ENCODE measurements at places on chromosomes 4 and X.

DNA sequence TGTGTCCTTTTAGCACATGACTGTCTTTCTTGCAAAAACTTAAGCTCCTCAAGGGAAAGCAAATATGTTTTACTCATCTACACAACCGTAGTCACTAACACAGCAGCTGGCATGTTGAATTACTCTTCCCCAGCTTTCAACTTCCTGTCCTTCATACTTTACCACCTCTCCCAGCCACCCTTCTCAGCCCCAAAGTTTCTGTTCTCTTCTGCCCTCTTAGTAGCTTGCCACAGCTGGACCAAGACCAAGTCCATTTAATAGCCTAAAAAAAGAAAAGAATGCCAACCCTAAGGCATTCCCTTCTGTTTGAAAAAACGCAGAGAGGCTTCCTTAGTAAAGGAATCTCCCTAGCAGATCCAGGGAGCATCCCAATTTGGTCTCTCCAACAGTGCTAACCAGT is 36.8 kb downstream of the SRPX2 start:
- no peak for DNase-seq

DNA sequence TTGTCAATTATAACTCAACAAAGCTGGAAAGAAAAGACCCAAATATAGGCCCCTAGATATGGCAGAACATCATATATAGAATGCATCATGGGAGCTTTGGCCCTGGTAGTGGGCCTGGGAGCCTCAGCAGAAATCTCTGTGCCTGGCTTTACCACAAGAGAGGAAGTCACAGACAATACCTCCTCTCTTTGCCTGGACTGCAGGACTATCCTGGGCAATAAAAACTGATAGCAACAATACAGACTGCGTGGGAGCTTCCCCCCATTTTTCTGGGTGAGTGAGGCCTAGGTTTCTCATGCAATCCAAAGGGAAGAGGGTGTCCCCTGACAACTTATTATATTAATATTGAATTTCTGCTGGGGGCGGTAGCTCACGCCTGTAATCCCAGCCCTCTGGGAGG is 64.0 kb upstream of the NFKB1 start:
- DNase-seq = no peak

DNA sequence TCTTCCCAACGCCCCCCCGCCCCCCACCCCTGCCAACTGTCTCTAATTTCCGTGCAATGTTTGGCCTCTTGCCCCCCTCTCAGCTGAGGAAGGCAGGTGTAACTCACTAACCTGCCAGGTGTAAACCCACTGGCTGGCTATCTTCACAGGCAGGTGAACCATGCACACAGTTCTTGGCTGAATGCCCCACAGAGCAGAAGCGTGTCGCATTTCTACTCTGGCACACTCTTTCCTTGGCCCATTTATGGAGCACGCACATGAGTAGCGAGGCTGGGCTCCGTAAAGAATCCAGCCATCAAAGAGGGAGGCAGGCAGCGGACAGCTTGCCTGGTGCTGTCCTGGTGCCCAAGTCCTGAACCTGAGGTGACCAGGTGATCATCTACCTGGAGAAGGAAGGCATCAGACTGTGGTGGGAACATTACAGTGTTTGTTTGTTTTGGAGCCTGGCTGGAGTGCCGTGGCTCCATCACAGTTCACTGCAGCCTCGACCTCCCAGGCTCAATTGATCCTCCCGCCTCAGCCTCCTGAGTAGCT is 39.2 kb upstream of the CRMP1 start:
- DNase-seq = no peak

GRCh38 chr4:96983830-96984229 is 1143.9 kb downstream of the PDHA2 start:
- no peak for DNase-seq

DNA sequence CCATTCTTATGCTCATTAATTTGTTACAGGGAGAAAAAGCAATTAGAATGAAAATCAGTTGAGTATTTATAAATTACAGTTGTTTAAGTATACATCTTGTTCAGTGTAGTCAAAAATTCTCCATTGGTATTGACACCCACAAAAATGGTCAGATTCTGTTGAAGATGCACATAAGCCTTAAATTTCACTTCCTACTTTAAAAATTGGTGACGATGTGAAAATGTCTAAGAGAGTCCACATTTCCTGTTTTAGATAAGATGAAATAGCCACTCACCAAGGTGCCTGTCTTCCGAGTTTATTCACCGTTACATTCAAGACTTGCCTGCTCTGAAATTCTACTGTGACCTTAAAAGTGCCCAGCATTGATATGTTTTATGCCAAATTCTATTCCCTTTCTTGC is 93.6 kb downstream of the GPR143 start:
- no peak for DNase-seq

DNA sequence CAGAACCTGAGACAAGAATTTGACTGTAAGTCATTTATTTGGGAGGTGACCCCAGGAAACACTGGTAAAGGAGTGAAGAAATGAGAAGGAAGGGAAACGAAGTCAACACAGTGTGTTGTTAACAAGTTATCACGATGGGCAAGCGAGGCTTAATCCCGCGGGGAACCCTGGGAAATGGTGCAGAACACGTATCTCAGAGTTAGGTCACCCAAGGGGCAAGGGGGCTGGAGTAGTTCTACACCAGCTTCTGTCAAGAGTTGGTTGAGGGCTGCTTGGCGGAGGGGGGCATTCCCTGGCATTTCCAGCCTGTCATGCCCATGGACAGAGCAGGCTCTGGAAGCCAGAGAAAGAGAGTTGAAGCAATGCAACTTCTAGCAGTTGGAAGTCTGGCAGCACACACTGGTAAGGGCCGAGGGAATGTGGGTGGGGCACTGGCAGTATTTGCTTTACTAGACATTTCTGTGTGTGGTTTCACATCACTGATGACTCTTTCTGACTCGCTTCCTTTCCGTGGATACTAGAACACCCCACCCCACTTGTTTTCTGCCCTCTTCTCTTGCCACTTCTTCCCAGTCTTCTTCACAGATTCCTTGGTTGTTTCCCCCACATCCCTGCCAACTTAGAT is 52.2 kb upstream of the ADGRG2 start:
- no peak for DNase-seq
